ENCODE measurements at places on chromosomes 7 and 10.

GRCh38 chr10:47021850-47022249 lies 110.6 kb downstream of the PTPN20 start:
- no peak for DNase-seq

- no peak for DNase-seq
These were observed 41.1 kb upstream of the TMEM213 start for GRCh38 chr7:138756591-138757242.

GRCh38 chr7:157829491-157829890 lies 492.7 kb downstream of the DNAJB6 start:
- DNase-seq = no peak

DNA sequence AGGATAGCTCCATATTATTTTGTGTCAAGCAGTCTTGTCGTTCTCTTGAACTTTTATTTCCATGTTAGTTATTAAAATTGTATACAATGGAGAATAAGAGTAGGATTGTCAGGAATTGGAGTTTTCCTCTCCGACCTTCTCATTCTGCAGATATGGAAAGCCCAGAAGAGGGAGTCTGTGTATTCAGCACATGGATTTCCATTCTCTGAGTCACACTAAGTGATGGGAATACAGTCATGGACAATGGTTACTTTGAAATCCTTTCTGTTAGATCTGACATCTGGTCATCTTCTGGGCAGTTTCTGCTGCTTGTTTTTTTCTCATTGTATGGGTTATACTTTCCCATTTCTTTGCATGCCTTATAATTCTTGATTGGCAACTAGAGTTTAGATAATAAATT lies 5.0 kb upstream of the TASOR2 start:
- no peak for DNase-seq

GRCh38 chr10:11823989-11824346 lies 812 bp downstream of the PROSER2 start:
- peak; percentile 63 for DNase-seq

GRCh38 chr10:20891338-20891714 lies 5.8 kb downstream of the NEBL start:
- no peak for DNase-seq

- DNase-seq = no peak
These were observed 139.3 kb downstream of the CDCA7L start for GRCh38 chr7:21806388-21806787.

- peak; percentile 81 for DNase-seq
These were observed at the start of gene FOXK1 for GRCh38 chr7:4681886-4682620. TSS of gene FOXK1 (plus strand) at chr7:4682295. CDS start at chr7:4682309, 14 bp downstream.

GRCh38 chr10:4721999-4722753 lies 103.8 kb upstream of the AKR1E2 start:
- no peak for DNase-seq

GRCh38 chr7:41027428-41028115 lies 675.3 kb downstream of the INHBA start:
- no peak for DNase-seq

DNA sequence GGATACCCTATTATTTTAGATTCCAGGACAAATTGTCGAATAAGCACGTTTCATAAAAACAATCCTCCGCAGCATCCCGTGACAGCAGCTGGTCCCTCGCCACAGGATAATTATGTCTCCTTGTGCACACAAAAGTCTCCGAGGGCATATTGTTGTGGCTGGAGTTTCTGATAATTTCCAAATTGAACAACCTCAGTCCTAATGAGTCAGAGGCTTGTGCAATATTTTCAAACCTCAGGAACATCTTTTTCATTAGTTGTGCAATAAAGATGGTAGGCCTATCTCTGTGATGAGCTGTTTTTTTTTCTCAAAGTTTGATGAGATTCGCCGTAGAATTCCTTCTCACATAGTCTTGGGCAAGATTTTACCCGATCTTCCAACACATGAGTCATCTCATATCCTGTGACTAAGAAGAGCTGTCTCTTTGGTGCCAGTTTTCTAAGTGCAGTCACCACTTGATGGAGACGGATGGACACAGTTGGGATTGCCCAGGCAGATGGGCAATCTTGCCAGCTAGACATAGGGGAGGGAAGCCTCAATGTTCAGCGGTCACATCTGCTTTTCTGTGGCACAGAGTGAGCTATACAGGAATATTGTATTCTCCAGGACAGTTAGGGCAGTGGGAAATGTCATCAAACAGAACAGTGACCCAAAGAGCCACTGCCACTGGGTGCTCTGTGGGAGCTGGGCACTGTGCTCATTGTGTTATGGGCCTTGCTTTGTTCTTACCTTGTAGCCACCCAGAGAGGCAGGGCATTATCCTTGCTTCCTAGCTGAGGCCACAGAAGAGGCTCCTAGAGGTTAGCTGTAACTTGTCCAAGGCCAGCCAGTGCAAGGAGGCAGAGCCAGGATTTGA lies 7.8 kb downstream of the HTRA1 start:
- no peak for DNase-seq

GRCh38 chr10:77417806-77418640 lies 219.6 kb downstream of the KCNMA1 start:
- no peak for DNase-seq
